ENCODE measurements at places on chromosomes 1 and 21.
A peak's percentile ranks its signal among the peaks of the same experiment; 100 is the strongest.

DNA sequence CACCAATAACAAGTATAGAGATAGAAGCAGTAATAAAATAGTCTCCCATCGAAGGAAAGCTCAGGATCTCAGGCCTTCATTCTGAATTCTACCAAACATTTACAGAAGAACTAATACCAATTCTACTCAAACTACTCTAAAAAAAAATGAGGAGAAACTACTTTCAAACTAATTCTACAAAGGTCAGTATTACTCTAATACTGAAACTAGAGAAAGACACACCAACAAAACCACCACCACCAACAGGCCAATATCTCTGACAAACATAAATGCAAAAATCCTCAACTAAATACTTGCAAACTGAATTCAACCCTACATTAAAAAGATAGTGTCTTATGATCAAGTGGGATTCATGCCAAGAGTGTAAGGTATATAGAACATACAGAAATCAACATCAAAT is 1078.4 kb downstream of the KCNT2 start:
- DNase-seq = no peak

DNA sequence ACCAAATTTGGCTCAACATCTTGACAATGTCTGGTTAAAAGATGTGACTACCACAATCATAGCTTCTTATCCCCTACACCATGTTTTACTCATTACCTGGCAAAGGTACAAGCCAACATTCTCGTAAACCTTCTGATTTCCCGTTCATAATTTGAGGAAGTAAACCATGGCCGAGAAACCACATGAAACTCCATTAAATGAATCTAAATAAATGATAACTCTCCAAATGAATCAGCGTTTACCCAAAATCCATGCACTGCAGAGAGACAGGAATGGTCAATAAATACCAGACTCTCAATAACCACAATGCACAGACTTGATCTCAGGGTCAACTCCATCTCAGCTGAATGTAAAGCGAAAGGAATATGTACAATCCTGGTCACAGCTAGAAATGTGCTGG is 125.2 kb downstream of the TYW3 start:
- DNase-seq = no peak

- no peak for DNase-seq
Measured at GRCh38 chr1:152942161-152942560, 4.8 kb upstream of the SPRR5 start.

GRCh38 chr1:235583511-235584001 is 66.0 kb downstream of the GNG4 start:
- DNase-seq = no peak

DNA sequence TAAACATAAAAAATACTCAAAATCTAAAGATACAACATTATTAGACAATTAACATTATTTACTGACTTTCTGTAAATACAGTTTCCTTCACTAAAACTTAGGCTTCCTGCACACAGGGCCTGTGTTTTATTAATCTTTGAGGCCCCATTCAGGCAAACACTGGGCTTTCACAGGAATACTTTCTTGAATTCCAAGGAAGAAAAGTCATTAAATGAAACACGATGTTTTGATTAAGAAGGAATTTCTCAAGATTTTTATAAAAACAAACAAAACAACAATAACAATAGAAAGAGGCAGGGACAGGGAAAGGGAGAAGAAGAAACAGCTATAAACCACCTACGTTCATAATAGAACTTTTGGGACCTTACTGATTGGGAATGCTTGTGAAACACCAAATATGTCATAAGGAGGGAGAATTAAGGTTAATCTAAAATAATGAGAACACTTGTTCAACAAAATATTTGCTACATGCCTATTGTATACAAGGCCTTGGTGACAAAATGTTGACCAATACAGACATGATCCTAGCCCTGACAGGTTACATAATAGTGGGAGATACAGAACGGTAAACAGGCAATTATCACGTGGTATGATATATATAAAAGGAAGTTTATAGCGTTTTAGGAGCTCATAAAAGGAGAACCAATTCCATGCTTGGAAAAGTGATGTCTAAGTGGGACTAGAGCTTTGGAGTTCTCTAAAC is 3.6 kb downstream of the DDAH1 start:
- DNase-seq = no peak

GRCh38 chr1:91793877-91794276 is 92.1 kb downstream of the TGFBR3 start:
- DNase-seq = no peak

DNA sequence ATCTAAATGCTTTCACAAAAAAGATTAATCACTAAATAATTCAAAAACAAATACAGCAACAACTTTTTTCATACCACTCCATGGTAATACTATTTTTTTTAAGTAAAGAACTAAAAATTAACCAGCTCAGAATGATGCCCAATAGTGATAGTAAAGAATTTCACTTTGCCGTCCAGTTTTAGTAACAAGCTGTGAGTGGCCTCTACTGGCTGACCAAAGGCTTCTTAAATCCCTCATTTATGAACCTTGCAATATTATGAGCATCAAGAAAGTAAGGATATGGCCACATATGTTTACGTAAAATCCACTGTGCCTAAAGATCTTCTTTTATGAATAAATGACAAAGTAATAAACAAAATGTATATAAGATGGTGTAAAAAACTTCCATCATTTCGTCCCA is 108.6 kb downstream of the GPATCH2 start:
- DNase-seq = no peak

GRCh38 chr1:180501865-180502360 is 464 bp downstream of the ACBD6 start:
- peak; percentile 87 for DNase-seq

DNA sequence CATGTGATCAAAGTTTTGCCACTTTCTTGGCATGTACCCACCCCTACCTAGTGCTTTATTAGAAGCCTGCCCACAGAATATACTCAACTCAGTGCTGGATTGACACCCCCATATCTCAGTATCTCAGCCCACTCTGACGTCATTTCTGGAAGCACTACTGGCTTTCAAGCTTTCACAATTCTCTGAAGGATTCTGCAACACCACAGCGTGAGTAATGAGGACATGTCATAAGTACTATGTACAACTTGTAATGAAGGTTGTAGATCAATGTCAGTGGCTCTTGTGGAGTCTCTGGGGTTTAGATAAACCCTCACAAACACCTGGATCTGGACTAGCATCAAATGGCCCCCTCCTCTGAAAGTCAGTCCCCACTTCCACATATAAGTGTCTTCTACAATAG is 57.2 kb downstream of the TNFSF4 start:
- no peak for DNase-seq

GRCh38 chr1:240287722-240288121 is 196.0 kb downstream of the FMN2 start:
- no peak for DNase-seq

- DNase-seq = no peak
Measured at GRCh38 chr1:236893626-236894545, 98.8 kb downstream of the MTR start.

DNA sequence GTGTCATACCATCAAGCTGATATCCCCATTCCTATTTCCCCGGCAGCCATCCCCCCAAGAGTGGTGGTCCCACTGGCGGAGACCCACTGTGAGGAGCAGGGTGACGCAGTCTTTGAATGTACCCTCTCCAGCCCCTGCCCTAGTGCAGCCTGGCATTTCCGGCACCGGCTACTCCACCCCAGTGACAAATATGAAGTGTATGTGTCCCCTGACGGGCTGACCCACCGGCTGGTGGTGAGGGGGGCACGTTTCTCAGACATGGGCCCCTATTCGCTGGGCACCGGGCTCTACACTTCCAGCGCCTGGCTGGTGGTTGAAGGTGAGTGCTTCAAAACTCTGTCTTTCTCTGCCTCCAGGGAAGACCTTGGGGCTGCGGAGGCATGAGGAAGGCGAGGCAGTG is 14.4 kb downstream of the IGFN1 start:
- DNase-seq = peak; percentile 41

- DNase-seq = no peak
Measured at GRCh38 chr1:162373541-162374260, 3.0 kb downstream of the SPATA46 start.

DNA sequence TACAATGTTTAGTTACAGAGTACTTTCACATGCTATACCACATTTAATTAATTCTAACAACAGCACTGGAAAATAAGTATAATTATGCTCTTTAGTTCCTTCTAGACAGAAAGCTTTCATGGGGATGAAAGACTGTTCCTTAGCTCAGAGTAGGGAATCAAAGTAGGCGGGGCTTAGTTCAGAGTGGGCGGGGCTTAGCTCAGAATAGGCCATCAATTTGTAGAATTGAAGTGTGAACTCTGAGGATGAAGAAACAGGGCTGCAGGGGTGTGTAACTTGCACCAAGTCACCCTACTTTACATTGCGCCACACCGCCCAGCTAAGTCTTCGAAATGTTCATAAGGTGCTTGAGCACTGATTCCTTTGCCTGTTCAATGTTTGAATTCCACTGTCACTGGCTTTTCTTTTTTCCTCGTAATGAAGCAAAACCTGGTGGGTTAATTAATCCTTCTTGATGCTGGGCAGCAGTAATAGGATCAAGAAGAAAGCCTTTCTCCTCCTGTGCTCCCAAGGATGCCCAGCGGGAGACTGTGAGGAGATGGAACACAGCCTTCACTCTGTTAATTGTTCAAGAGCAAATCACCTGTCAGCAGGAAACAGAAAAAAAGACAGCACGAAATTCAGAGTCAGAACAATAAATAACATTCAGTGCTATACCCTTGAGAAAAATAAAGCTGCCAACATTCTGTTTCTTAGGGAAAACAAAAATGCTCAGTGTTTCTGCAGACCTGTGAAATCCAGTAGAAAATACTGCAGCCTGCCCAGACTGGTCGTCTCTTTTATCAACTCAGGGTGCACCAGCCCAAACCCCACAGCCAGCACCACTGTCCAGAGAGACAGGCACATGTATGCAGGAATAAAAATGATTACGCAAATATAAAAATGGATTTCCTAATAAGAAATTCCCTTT is 66.5 kb upstream of the CAMK1G start:
- no peak for DNase-seq

- peak; percentile 96 for DNase-seq
Measured at GRCh38 chr1:223887747-223888418, 42.1 kb upstream of the TP53BP2 start.

DNA sequence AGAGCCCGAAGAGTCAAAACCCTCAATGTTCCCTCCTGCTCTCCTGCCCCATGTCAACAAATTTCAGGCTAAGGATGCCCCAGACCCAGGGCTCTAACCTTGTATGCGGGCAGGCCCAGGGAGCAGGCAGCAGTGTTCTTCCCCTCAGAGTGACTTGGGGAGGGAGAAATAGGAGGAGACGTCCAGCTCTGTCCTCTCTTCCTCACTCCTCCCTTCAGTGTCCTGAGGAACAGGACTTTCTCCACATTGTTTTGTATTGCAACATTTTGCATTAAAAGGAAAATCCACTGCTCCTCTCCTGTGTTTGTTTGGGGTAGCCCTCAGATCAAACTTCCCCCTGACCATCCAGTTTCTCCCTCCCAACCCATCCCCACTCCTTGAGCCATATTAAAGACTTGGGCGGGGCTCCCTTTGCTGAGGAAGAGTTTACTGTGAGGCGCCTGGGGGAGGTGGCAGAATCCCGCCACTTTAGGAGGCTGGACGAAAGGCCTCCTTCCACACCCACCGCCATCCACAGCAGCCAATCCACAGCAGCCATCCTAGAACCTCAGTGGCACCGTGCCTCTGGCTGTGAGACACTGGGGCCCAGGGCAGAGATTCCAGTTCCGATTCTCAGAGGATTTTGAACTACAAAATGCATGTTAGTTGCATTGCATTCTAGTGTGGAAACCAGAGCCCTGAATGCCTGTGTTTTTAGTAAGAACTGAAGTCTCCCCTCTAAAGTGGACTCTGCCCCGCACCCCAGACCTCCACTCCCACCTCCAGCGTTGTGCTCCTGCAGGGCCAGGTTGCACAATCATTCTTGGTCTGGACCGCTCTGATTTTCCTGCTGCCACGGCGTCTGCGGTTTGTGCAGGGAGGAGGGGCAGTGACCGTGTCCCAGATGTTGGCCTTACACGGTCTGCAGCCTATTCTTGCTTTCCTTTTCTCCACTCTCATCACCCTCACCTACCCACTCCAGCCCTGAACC is 3.0 kb downstream of the OLFML3 start:
- no peak for DNase-seq

GRCh38 chr1:30400507-30400906 is 322.9 kb downstream of the MATN1 start:
- DNase-seq = no peak

DNA sequence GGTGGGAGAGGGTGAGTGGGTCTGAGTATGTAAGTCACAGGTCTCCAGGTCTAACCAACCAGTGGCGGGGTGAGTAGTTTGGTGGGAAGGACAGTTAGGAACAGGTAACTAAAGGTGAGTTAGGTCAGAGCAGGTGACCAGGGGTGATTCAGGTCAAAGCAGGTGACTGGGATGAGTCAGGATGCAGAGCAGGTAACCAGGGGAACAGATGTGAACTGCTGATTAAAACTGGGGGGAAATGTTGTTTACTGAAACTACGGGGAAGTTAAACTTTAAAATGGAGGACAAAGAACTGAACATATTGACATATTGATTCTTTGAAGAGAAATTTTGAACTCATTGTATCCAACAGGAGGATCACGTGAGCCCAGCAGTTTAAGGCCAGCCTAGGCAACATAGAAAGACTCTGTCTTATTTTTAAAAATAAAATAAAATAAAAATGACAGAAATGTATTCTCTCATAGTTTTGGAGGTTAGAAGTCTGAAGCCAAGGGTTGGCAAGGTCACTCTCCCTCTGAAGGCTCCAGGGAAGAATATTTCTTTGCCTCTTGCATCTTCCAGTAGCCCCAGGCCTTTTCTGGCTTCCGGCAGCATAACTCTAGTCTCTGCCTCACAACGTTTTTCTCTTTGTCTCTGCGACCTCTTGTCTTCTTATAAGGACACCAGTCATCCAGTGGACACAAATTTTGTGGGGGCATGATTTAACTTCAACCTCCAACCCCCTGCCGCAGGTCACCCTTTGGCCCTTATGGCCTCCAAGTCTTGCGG is 64.3 kb upstream of the TINAGL1 start:
- no peak for DNase-seq

DNA sequence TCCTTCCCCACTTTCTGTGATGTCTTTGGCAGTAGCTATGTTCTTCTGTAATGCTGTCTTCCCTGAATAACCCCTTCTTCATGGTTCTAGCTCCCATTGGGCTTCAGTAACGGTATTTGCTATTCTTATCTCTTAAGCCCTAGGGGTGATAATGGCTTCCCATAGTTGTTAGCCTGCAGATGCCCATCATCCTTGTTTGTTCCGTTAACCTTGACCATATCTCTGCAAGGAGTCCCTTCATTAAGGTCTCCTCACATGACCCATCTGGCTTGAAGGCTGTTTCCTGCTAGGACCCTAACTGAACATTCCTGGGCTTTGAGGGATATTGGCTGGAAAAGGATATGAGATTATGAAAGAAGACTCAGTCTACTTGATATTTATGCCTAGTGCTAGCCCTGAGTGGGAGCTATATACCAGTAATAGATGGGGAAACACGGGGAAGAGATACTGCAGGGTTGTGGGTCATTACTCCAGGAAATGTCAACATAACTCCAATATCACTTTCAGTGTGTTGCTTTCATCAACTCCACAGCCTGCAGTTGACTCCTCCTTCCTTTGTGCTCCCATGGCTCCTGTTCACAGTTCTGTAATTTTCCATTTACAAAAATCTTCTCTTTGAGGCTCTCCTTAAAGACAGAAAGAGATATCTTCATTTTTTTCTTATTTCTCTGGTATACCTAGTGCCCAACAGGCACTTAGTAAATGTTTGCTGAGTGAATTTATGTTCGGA is 2.5 kb downstream of the MR1 start:
- no peak for DNase-seq

GRCh38 chr1:48200166-48200900 is 22.2 kb upstream of the SLC5A9 start:
- DNase-seq = no peak

Measured in kidney (tissue), 22 donors.